Renal cortical epithelial cell (primary cell): ENCODE measurements at places on chromosomes 3 and 15. TPM values are rescaled to one million over a fixed set of nuclear protein-coding genes. Genes with fewer than 3 reads are reported as not detected.

THRB gene
- total RNA-seq = 11.8 and 46.1 TPM in 2 replicates

MUC20 gene
- total RNA-seq = 1.1 and 4.7 TPM in 2 replicates

- DNase-seq = no peak
Measured at GRCh38 chr15:65839354-65839901, 29.9 kb upstream of the RAB11A start.

GRCh38 chr15:89140595-89140994 lies 52.3 kb downstream of the ABHD2 start:
- DNase-seq = no peak

GRCh38 chr3:56366641-56367162 lies 101.6 kb downstream of the ERC2 start:
- peak; percentile 9 for DNase-seq

GRCh38 chr15:90049030-90049429 lies 47.9 kb downstream of the ZNF710 start:
- DNase-seq = no peak

DNA sequence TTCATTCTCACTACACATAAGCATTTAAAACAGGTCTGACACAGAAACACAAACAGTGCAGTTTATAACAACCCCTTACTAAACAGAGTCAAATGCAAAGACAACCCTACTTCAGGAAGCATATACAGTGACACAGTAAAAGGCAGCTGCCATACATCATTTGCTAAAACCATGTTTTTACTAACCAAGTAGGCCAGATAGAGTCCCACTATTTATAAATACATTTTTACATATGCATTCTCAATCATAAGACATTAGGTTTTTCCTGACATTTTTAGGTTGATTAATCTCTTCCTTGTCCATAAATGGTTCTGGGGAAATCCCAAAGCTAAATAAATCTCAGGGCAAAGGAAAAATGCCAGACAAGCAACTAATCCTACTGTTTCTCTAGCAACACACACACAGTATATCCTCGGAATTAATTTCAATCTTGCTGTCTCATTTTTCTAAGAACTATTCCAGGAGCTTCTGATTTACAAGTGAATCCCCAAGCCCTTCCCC lies 39.0 kb downstream of the CHAC1 start:
- no peak for DNase-seq

- no peak for DNase-seq
Measured at GRCh38 chr3:24929521-24929920, 434.9 kb upstream of the THRB start.

- DNase-seq = no peak
Measured at GRCh38 chr3:40913641-40914040, 285.7 kb upstream of the CTNNB1 start.

DNA sequence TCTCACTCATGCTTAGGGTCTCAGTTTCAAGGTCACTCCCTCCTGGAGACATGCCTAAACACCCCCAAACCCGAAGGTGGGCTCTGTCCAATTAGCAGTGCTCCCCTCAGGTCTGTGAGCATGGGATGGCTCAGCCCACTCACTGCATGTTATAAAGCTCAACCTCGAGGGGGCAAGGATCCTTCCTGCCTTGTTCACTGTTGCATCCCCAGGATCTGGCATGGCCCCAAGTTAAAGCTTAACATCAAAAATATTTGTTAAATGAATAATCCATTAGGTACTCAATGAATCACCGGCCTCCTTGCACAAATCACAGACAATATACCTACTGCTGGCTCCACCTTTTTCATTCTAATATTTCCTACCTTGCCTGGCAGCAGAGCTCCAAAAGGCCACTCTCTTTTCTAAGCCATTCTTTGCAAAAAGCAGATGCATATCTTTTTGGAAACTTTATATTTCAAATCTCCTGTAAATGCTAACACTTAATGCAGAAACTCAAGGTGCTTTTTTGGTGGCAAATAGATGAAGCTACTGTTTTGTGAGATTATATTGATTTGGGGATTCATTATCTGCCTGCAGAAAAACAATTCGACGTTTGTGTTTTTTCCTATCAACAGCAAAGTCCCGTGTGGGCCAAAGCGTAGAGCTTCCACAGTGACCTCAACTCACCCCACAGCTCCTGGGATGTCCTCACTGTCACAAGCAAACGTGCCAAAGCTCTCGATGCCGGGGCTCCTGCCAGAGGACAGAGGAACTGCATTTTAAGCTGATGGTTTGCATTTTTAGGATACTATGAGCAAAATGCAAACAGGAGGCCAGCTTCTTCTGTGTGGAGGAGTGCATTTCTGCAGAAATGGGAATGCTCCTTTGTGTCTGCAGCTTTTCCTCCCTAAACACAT lies 35.4 kb downstream of the PCOLCE2 start:
- DNase-seq = peak; percentile 97
